ENCODE measurements at places on chromosomes 13 and 19.

DNA sequence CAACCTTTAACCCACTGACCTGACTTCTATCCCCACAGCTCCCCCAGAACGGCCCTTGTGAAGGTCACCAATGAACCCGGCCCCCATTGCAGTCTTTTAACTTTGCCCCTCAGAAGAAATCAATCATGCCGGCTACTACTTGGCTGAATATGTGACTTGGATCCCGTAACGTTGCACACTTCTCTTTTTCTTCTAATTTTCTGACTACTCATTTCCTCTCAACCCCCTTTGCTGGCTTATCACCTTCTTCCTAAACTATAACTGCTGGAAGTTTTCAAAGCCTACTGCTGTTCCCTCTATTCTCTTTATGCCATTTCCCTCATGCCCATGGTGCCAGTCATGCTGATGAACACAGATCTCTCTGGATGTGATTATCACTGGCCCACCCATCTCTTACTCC lies 367.6 kb downstream of the DNAJC15 start:
- DNase-seq = no peak

- no peak for DNase-seq
Measured at GRCh38 chr13:47708386-47708785, 292.7 kb downstream of the SUCLA2 start.

- no peak for DNase-seq
Measured at GRCh38 chr13:111410232-111411021, 90.0 kb downstream of the TEX29 start.

GRCh38 chr19:17554968-17555479 lies 425 bp upstream of the COLGALT1 start:
- DNase-seq = no peak

DNA sequence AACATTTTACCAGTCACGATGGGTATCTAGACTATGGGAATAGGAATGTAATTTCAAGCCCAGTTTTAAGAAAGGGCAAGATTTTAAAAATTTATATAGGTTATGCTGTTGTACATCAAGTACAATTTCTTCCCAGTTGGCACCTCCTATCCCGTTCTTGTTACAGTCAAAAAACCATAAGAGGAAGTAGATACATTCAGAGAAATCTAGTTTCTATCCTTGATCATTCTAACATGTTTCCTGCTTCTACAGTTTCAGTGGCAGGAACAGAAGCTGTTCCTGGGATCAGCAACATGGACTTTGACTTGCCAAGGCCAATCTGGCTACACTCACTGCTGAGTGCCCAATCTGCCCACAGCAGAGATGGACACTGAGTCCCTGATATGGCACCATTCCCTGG lies 14.7 kb upstream of the FPR3 start:
- DNase-seq = no peak
